ENCODE measurements at places on chromosomes 13 and 19.

DNA sequence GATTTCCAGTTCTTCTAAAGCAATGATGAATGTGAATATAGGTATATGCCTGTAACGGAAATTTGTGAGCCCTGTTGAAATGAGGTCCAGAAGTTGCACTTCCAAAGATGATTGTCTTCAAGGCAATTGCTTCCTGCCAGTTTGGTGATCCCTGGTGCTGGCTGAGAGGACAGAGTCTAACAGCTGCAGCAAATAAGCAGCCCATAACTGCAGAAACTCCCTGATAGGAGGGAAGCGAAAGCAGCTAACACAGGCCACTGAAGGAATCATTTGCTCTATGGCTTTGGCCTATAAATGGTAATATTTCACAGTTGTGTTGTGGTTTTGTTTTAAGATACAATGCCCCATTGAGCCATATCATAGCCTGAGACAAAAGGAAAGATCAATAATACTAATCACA lies 451.5 kb upstream of the MIR17HG start:
- DNase-seq, result no peak

DNA sequence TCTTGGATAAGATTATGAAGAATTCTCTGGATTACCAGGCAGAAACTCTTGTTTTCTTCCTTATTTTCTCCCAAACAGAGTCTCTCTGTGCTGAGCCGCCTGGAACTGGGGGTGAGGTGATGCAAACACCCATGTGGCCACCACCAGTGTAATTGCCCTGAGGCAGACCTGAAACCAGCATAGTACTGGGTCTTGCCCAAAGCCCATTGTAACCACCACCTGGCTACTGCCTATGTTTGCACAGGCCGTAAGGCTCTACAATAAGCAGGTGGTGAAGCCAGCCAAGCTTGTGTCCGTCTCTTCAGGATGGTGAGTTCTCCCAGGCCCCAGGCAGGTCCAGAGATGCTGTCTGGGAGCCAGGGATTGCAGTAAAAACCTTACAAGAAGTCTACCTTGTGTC lies 18.9 kb upstream of the KBTBD7 start:
- no peak for DNase-seq

- no peak for DNase-seq
These were observed 169.9 kb downstream of the FLT1 start for GRCh38 chr13:28325022-28325421.

DNA sequence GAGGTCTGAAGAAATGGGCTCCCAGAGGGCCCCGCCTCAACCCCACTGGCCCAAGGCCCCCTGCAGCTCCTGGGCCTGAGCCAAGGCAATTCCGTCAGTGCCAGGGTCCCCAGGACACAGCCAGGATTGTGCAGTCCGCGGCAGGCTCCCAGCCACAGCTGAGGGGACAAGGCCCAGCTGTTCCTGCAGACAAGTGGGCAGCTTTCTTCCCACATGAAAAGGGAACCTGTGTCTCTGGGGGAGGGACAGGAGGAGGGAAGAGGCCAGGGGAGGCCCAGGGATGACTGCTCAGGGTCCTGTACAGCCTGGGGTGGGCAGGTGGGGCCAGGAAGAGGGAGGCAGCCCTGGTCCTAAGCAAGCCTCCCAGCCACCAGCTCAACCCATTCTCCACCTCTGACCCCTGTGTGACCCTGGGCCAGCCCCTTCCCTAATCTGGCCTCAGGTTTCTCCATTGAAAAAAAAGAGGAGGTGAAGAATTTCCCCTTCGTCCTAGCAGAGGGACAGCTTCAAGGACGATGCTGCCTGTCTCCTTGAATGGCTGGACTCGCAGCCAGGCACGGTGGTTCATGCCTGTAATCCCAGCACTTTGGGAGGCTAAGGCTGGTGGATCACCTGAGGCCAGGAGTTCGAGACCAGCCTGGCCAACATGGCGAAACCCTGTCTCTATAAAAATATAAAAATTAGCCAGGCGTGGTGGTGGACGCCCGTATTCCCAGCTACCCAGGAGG lies 20.5 kb upstream of the VSTM2B start:
- peak; percentile 46 for DNase-seq

- peak; percentile 82 for DNase-seq
These were observed 66.6 kb downstream of the ARHGEF18 start for GRCh38 chr19:7415163-7415856.

DNA sequence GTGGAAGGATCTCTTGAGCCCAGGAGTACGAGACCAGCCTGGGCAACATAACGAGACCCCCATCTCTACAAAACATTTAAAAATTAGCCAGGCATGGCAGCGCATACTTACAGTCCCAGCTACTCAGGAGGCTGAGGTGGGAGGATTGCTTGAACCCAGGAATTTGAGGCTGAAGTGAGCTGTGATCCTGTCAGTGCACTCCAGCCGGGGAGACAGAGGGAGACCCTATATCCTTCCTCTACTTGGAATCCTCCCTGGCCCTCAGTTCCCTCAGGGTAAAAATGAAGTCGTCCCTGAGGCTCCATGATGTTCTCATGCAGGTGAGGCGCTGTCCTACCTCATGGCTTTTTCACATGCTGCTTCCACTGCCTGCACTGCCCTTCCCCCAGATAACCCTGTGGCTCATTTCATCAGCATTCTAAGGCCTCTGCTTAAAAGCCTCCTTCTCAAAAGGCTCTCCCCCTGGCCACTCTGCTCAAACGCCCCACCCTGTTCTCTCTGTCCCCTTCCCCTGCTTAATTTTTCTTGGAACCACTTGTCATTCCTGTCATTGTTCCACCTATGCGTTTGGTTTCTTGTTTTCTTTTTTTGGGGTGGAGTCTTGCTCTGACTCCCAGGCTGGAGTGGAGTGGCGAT lies 19.2 kb downstream of the DNM2 start:
- DNase-seq, result no peak

DNA sequence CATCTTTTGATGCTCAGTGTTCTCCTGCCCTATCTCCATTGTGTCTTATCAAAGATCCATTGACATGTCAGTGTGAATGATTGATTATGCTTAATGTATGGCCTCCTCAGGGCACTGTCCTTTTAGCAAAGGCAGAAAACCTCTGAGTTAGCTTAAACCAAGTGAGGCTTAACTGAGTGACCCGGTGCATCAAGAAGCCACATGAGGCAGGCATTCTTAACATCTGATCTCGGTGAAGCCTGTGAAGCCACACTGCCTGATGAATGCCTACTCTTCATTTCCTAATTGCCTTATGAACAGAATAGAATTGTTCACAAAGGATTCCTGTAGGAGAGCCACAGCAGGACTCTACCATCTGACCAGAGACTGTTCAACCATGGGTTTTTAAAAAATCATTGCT lies 168.1 kb upstream of the SOX21 start:
- no peak for DNase-seq

GRCh38 chr19:51366389-51367254 lies 434 bp upstream of the ETFB start:
- DNase-seq, result peak; percentile 99

DNA sequence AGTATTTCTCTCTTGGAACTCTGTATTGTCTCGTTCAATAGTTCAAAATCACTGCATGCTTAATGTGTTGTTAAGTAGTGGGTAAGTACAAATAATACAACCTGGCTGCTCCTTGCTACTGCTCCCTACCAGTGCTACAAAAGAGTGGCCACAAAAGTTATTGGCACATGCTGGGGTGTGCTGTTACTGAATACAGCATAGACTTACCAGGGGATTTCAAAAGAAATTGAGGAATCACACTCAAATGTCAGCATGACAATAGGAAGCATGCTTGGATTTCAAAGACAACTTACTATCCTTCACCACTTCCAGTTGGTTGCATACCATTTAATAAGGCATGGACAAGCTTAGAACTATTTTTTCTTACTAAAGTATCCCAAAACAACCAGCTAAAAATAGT lies 1041.3 kb upstream of the SPRY2 start:
- no peak for DNase-seq

- DNase-seq, result no peak
These were observed 9.6 kb upstream of the KPTN start for GRCh38 chr19:47493378-47494210.

- no peak for DNase-seq
These were observed 97.0 kb downstream of the DCT start for GRCh38 chr13:94382517-94382916.

GRCh38 chr19:55601084-55601483 lies 996 bp downstream of the ZNF524 start:
- DNase-seq, result no peak

- DNase-seq, result no peak
These were observed 87.6 kb downstream of the RNF17 start for GRCh38 chr13:24851546-24851945.

DNA sequence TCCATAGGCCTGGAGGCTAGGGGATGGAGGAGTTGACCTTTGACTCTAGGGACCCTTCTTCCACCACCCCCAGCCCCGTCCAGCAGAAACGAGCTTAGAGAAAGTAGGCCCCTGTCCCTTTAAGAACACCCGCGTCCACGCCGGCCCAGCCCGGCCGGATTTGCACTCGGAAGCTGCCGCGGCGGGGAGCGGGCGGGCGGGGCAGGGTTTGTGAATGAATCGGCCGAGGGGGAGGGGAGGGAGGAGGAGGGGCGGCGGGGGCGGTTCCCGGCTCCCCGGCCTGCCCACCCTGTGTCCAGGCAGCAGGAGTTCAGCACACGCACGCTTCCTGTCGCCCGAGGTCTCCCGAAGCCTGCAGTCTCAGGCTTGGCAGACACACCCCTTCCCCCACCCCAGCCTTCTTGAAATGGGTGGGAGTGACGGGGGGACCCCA lies 1.5 kb downstream of the UNC13A start:
- no peak for DNase-seq

GRCh38 chr19:48064509-48064908 lies 20.6 kb upstream of the CABP5 start:
- DNase-seq, result no peak

DNA sequence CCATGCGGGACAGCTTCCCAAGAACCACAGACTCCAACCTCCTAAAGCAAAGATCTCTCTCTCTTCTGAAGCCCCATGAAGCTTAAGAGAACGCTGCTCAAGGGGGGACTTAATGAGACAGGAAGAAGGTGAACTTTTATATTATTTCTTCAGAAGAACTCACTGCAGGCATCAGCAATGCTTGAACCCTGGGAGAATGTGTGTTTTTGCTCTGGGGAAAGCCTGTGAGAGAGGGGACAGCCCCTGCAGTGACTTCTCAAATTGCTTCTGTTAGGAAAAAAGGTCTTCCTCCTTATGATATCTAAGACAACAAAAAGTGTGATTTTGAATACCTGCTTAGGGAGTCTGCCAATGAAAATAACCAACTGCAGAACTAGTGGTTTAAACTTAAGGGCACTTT lies 23.0 kb downstream of the GJA3 start:
- no peak for DNase-seq

DNA sequence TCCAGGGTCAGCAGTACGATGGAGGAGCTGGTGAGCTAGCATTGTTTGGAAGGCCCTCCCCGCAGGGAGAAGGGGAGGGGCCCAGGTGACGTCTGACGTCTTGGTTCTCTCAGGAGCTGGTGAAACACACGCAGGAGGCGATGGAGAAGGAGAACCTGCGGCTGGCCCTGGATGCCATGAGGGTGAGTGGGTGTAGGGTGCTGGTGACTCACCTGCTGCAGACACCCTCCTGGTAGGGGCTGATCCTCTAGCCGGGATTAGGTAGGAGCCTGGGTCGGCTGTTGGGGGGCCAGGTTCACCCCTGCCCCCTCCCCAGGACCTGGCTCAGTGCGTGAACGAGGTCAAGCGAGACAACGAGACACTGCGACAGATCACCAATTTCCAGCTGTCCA lies 55.8 kb downstream of the VAV1 start:
- no peak for DNase-seq

GRCh38 chr19:6925801-6926751 lies 38.7 kb downstream of the ADGRE1 start:
- DNase-seq, result no peak

All from kidney (tissue), 22 donors.